Hippocampal formation (tissue), 2 donors: ENCODE measurements at places on chromosomes 2 and 18.

DNA sequence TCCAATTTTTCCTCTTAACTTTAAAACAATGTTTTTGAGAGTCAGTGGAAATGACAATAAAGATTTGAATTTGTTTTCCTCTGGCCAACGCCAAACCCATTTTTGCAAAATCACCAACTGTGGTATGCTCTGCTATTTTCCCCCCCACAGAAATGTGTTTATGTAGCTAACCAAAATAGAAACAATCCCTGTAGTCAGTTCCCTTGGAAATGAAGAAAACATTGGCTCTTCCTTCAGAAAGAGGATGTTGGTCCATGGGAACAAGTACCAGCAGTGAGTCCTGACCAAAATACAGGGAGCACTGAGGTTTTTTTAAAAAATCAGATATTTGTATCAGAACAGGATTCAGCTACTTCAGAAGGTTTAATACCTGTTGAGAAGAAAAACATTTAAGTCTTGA is 65.3 kb downstream of the SLC40A1 start:
- DNase-seq: no peak

- DNase-seq: no peak
Observed at GRCh38 chr18:73924836-73925235, 222.8 kb downstream of the FBXO15 start.

DNA sequence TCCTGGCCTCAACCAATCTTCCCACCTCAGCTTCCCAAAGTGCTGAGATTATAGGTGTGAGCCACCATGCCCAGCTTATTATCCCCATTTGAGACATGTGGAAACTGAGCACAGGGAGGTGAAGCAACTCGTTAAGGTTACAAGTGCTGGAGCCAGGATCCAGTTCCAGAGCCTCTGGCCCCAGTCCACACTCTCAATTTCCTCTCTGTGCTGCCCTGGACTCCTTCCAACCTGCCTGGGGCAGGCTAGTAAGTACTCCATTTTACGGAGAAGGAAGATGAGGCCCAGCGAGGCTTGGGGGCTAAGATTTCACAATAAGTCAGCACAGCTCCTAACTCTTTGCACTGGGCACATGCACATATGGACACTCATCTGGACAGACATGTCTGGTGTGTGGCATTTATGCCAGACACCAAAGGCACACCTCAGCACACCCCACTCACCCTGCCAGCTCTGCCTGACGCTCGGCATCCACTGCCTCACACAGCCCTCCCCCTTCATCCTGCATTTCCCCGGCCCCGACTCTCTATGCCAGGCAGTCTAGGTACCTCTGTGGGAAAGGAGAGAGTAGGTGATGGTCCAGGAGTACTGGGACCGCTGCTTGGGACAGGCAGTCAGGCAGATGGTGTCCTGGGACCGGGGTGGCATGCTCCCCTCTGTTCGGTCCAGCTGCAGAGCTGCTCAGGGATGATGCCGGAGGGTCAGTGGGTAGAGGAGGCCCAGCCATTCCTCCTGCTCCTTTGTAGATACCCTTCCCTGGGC is 20.5 kb downstream of the CFAP65 start:
- DNase-seq: no peak

- no peak for DNase-seq
Observed at GRCh38 chr2:154194909-154195643, 323.4 kb downstream of the GALNT13 start.

DNA sequence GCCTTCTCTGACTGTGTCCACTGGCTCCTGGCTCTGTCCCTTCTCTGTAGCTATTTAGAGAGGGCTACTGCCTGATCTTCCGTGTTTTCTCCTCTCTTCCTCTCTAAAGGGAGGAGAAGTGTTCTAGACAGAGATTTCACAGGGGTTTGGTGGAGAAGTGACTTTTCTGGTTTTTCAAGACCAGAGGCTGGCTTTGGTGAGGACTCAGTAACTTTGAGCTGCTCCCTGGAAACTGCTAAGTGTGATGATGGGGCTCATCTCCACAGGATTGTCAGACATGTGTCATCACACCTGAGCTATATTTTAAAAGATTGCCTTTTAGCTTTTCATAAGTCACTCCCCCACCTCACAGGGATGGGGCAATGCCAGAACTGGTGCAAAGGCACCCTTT is 6.2 kb downstream of the MAL start:
- DNase-seq: no peak

DNA sequence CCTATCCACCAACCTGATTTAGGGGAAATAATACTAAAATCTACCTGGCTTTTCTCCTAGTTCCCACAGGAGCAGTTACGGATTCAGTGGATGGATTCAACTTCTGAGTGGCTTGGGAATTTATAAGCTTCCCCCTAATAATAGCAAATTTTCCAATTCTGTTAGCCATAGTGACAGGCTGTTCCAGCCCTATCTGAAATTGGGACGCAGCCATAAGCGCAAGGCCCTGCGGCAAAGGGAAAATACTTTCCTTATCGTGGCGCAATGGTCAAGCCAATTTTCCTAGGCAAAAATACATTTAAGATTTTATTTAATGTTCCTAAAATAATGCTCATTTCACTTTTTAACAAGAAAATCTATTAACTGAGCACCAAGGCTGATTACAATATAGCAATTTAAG is 49.7 kb downstream of the CDH2 start:
- no peak for DNase-seq

- DNase-seq: no peak
Observed at GRCh38 chr18:2998644-2999043, 14.3 kb downstream of the LPIN2 start.

DNA sequence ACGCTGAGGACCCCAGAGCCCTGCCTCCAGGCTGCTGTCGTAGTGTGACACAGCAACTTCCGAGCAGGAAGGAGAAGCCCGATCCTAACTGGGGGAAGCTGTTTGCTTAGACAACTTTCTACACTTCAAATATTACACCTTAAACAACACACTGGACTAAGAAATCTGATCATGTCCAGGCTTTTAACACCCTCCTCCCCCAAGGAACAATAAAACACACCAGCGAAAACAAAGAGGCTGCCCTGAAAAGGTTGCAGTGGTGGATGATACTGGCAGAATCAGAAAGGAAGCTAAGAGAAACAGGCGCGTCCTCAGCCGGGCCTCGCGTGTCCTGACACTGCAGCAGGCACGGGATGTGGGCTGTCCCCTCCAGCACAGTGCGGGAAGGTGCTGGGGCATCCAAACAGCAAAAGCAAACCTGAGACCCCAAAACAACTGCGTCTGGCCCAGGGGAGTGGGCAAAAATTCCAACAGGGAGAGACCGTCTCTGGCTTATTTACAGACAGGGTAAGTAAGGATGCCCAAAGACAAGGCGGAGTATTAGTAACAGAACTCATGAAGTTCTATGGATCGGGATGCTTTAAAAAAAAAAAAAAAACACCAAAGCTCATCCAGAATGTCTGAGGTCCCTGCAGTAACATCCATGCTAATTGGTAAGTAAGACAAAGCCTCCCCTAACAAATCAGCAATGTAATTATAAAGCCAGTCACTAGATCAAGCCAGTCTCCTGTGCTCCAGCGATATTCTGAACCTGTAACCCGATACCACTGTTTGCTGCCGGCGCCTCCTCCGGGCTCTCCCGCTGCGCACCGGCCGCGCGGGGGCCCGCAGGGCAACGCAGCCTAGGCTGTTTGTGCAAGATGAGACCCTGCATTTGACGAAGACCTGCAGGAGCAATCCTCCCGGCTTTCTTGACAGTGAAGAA is 9.0 kb downstream of the SERTAD2 start:
- DNase-seq: peak; percentile 48

DNA sequence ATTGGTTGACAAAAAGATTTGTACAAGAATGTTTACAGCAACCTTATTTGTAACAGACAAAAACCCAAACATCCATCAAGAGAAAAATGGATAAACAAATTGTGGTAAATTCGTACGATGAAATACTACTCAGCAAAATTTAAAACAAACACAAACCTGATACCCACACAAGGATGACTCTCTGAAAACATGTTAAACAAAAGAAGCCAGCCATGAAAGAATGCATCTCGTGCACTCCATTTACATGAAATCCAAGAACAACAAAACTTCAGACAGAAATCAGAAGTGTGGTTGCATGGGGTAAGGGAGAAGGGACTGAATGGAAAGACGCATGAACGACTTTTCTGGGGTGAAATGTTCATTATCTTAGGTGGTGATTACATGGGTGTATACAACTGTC is 93.4 kb downstream of the SLC25A12 start:
- DNase-seq: no peak

- peak; percentile 64 for DNase-seq
Observed at GRCh38 chr18:55588870-55589595, 1.0 kb upstream of the TCF4 start.

GRCh38 chr2:176747928-176748327 is 464.7 kb upstream of the HNRNPA3 start:
- DNase-seq: no peak

- DNase-seq: no peak
Observed at GRCh38 chr2:240934701-240935102, 28.6 kb downstream of the CROCC2 start.

DNA sequence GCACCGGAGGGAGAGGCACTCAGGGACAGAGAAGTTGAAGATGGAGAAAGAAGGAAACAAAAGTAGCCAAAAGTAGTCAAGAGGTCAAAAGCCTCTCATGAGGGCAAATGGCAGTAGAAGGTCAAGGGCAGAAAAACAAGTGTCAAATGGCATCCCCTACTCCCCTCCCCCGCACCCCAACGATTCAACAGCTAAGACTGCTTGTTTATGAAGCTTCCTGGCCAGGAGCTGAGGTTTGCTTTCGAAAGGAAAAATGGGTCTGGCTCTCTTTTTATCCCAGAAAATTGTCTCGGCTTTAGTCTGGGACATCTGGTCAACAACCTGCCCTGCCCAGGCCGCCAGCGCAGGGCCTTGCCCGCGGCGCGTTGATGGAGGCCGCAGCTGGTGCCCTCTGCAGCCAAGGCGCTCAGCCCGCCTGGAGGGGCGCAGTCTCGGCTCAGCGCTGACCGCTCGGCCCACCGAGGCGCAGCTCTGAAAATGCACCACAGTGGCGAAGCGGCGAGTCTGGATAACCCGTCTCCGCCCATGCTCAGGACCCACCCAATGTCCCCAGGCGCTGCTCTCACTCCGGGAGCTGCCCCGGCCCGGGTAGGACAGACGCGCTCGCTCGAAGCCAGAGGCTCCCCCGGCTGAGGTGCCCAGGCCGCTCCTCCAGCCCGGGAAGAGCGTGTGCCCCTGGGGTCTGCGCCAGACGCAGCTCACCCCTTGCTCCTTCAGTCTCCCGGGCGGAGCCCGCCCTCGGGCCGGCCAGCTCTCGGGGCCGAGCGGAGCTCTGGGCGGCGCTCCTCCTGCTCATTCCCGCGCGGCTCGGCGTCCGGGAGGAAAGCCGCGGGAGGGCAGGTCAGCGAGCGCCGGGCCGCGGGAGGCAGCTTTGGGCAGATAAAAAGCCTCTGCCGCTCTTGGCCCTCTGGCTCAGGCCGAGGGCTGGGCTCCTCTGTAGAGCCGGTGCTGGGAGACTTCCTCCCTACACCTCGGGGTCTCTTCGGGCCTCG is 1.8 kb upstream of the TBR1 start:
- no peak for DNase-seq

- no peak for DNase-seq
Observed at GRCh38 chr2:203869223-203870042, 1.9 kb downstream of the CTLA4 start.

- DNase-seq: no peak
Observed at GRCh38 chr2:161870401-161870930, 203.5 kb downstream of the DPP4 start.

DNA sequence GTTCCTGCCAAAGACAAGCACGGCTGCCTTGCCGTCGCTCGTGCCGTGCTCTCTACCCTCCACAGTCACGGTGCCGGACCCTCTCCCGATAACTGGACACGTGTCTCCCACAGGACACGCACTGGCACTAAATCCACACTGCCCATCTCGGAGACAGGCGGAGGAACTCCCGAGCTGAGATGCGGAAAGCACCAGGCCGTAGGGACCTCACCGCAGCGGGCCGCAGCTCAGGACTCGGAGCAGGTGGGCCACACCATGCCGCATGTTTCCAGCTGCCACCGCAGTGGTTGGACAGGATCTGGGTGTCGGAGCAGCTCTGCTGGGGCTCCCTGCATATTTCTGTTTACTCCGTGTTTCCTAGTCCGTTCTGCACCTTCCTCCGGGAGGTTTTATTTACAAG is 127.2 kb downstream of the TPO start:
- DNase-seq: no peak

GRCh38 chr2:131577812-131578211 is 50.1 kb downstream of the CCDC74A start:
- DNase-seq: no peak

GRCh38 chr2:138032334-138032733 is 68.1 kb downstream of the HNMT start:
- no peak for DNase-seq

DNA sequence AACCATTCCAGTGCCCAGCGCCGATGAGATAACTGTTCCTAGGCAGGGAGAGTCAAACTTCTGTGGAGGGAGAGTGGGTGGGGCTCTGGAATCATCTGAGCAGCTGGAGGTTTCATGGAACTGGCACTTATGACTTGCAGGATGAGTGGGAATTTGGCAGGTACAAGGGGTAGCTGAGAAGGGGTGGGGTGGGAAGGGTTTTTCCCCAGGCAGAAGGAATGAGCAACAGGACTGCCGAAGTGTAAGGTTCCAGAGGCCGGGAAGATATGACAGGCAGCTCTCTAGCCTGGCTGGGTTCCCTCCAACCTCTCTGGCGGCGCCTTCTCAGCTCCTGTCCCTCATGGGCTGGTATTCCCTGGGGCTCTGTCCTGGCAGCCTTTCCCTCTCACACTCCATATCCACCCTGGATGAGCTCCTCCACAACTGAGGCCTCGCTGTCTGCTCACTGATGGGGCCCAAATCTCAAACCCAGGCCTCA is 2.5 kb upstream of the TET3 start:
- no peak for DNase-seq

GRCh38 chr2:238381341-238382115 is 45.2 kb upstream of the ASB1 start:
- DNase-seq: no peak

DNA sequence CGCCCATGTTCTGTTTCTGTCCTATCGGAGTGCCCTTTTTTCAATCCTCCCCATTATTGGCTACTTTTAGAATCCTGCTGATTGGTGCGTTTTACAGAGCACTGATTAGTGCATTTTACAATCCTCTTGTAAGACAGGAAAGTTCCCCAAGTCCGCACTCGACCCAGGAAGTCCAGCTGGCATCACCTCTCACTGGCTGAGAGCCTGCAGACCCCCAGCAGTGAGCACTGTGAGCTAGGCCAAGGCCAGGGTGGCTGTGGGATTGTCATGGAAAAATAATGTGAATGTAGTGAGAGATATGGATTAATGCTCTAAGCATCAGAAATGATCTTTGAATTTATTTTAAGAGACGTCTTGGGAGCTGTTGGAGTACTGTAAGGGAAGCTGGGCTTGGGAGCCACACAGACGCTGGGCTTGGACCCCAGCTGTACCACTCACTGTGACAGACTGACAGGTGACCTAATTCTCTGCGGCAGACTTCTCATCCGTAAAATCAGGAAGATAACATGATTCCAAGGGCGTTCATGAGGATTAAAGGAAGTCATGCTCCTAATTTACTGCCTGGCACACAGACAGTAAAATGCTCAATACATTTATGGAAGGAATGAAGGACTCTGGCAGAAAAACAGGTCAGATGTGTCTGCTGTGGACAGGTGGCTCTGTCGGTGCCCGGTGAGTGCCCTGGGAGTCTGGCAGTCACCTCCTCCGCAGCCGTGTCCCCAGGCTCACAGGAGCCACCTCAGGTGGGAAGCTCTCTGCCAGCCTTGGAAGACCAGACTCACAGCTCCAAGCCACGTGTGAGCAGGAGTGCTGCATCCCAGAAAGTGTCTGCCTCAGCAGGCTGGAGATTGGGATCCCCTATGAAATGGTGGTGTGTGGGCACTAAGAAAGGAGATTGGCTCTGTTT is 105.5 kb downstream of the FAM168B start:
- DNase-seq: no peak

GRCh38 chr2:5164776-5165525 is 527.2 kb upstream of the SOX11 start:
- no peak for DNase-seq

GRCh38 chr18:44579745-44580144 is 100.9 kb upstream of the SETBP1 start:
- no peak for DNase-seq
